Muscle of back (tissue), 13 donors: ENCODE measurements at places on chromosomes 7 and 10.

- DNase-seq = no peak
Observed at GRCh38 chr7:56188823-56189346, 72.7 kb upstream of the NUPR2 start.

- no peak for DNase-seq
Observed at GRCh38 chr10:107589081-107589480, 424.6 kb upstream of the SORCS1 start.

DNA sequence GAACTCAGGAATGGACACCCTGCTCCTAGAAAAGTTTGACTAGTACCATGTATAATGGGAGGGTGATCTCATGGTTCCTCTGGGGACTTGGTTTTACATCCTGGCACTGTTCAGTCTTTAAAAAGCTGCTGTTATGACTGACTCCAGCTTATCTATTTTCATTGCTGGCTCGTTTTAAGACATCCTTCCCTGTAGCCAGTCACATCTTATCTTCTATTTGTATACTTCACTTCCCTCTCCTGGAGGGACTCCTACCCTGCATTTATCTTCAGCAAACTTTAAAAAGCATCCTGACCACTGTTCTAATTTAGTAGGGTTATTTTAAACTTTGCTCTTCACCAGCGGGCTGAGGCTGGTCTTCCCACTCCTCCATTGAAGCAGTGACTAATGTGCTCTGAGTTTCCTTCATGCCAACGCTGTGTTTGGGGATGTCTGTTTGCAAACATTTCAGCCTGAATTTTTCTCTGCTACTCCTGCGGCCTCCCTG, 72.9 kb upstream of the ARMC3 start:
- peak; percentile 14 for DNase-seq

- DNase-seq = no peak
Observed at GRCh38 chr10:88866454-88866853, 13.6 kb upstream of the STAMBPL1 start.

GRCh38 chr10:14674376-14675050, 100.2 kb downstream of the FAM107B start:
- DNase-seq = no peak

DNA sequence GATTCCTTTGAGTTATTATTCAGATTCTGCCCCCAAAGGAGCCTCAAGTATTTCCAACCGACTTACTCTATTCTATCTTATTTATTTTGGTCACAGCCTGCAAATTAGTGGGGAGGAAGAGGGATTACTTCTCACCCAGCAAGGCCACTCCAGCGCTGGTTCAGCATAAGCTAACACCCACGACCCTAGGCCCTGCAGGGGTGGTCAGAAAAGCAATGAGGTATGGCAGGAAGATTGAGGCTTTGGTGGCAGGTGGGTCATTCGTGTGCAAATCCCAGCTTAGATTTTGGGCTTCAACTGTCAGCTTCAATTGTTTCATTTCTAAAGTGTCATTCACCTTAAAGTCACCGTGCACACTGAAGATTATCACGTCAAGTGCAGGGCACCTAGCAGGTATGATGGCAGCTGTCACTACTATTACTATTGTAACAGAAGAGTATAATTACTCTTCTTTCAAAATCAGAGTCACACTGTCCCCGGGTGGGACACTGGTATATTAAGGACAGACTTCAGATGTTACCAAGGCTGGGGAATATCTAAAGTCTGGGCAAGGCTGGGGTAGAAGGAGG, 48.8 kb upstream of the OPTN start:
- no peak for DNase-seq

- no peak for DNase-seq
Observed at GRCh38 chr7:49866076-49866735, 92.8 kb downstream of the VWC2 start.

GRCh38 chr7:27586825-27587224, 75.9 kb downstream of the HIBADH start:
- peak; percentile 43 for DNase-seq

- DNase-seq = no peak
Observed at GRCh38 chr7:67045496-67045995, 48.9 kb downstream of the TYW1 start.

DNA sequence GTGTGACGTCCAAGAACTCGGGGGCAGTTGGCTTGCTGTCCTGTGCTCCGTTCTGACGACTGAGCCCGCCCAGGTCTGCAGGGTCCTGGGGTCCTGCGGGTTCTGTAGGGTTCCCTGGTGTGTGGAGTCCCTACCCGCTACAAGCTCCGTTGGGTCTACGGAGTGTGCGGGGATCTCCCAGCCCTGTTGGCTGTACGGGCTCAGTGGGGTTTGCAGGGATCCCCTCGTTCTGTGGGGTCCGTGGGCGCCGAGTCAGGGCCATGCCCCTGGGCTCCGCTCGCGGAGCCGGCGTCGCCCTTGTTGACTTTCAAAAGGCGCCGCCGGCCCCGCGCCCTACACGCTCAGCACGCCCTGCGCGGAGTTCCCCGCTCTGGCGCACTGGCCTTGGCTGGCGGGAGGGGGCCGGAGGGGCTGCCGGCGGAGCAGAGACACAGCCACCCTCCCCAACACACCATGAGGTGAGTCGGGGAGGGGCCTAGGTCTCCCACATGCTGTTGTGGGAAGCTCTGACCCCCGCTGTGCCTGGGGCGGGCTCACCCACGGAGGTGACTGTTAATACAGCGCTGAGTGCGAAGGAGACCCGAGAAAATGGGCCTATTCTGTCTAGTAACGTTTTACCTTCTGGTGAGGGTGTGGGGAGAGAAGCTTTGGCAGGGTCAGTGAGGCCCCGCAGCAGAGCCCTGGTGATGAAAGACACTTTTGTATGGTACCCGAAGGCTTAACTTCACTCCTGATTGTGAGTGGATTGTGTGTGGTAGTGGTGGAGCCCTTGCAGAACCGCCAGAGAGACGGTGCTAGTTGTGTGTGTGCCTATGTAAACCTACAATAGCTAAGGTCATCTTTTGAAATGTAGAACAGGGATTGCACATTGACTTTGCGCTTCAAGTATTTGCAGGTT, 8.1 kb downstream of the TASOR2 start:
- peak; percentile 40 for DNase-seq

- peak; percentile 34 for DNase-seq
Observed at GRCh38 chr7:140475747-140476333, 3.5 kb downstream of the MKRN1 start.

DNA sequence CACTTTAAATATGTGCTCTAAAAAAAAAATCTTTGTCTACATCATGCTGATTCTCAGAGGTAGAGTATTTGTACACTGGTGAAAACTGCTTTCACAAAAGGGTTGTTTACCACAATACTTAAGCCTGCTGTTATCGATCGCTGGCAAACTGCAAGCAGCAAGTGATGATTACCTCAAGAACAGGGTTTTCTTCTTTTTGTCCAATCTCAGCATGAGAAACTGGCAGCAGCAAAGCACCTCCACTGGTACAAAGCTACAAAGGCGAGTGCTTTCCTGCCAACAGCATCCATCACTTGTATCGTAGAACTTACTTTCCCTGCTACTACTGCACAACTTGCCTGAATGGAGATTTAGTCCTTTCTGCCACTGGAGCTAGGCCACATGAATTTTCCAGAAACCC, 276.5 kb downstream of the DGKB start:
- no peak for DNase-seq

- DNase-seq = no peak
Observed at GRCh38 chr10:86960003-86960862, 1.8 kb downstream of the SNCG start.

GRCh38 chr7:5665094-5666025, 116.1 kb downstream of the RNF216 start:
- peak; percentile 90 for DNase-seq

GRCh38 chr7:124489925-124490324, 275.7 kb downstream of the GPR37 start:
- DNase-seq = no peak

DNA sequence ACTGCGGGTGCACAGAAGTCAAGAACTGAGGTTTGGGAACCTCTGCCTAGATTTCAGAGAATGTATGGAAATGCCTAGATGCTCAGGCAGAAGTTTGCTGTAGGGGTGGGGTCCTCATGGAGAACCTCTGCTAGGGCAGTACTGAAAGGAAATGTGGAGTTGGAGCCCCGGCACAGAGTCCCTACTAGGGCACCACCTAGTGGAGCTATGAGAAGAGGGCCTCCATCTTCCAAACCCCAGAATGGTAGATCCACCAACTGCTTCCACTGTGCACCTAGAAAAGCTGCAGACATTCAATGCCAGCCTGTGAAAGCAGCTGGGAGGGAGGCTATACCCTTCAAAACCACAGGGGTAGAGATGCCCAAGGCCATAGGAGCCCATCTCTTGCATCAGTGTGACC, 1336.0 kb upstream of the CELF2 start:
- DNase-seq = no peak

GRCh38 chr7:99579956-99580777, 17.9 kb upstream of the TMEM225B start:
- DNase-seq = peak; percentile 42

DNA sequence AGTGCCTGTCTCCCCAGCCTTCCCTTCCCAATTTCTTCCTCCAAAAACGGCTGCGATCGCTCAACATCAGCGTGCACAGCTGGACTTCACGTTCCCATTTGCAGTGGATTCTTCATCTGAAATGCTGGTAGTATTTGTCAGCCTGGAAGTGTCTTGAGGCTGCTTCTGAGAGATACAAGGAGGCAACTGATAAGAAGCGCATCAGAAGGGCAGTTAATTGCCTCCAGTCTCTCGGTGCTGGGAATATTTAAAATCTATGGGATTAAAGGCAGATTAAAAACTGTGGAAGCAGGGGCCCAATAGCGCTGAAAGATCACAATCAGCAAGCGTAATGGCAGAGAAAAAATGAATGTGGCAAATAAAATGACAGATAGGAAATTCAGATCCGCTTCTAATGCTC, 450.0 kb downstream of the GATA3 start:
- DNase-seq = no peak

- no peak for DNase-seq
Observed at GRCh38 chr7:145643981-145644380, 472.6 kb upstream of the CNTNAP2 start.

GRCh38 chr10:57303566-57303965, 942.5 kb upstream of the ZWINT start:
- no peak for DNase-seq

- no peak for DNase-seq
Observed at GRCh38 chr7:148856578-148856881, 27.6 kb downstream of the EZH2 start.

DNA sequence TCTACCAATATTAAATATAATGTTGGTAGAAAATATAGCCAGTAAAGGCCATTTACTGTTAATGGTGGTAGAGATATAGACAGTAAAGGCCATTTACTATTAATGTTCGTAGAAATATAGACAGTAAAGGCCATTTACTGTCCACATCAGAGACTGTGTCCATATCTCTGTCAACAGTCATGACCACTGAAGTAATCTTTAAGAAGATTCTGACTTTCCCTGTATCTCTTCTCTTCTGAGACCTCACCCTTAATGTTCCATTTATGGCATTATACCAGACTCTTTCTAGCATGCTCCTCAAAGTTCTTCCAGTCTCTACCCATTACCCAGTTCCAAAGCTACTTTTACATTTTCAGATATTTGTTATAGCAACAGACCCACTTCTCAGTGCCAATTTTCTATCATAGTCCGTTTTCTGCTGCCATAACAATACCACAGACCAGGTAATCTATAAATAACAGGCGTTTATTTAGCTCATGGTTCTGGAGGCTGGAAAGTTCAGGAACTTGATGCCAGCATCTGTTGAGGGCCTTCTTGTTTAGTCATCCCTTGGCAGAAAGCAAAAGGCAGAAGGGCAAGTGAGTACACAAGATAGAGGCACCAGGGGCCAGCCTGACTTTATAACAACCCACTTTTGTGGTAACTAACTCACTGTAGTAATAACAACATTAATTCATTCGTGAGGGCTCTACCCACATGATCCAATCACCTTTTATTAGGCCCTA, 7.9 kb upstream of the NUDCD3 start:
- DNase-seq = no peak

DNA sequence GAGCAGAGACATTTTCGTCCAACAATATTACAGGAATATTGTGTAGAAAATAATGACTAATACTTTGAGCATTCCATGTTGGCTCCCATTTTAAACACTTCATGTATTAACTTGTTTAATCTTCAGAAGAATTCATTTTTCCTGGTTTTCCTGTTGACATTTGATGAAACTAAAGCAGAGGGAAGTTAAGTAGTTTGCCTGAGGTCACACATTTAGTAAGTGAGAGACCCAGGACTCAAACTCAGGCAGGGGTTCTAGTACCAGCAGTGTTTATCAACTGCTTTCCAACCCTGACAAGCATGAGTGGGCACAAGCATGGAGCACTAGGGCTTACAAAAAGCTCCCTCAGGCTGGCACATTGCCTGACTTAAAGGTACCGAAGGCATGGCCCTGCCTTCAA, 719.1 kb downstream of the AUTS2 start:
- no peak for DNase-seq

DNA sequence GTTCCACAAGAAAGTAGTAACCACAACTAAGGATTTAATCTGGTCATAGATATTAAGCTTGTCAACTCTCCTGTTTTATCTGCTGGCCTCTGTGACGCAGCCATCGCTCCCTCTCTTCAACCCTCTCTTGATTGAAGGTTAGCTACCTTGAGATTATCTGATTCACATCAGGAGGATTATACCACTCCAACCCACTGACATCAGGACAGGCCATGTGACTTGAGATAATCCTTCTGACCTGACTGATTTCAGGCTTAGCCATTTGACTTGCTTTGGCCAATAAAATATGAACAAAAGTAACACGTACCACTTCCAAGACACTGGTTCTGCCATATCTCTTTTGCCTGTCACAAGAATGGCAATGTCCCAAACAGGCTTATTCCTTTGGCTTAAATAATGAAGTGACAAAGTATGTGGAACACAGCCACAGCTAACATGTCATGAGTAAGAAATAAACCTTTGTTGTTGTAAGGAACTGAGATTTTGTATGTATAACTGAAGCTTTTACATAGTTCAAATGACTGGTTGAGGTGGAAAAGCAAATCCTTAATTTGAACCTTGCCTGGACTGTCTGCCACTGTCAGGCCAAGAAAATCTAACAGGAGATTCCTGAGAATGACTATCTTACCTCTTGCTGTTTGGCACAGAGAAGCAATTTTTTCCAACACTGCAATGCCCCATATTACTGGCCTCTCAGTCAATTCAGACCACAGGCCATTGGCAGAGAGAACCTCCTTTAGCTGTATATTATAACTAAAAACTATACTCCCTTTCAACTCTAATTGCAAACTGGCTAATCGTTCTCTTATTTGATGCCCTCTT, 13.9 kb downstream of the ZNF438 start:
- DNase-seq = no peak
